Activated gamma-delta T cell (primary cell): ENCODE measurements at places on chromosomes 16 and 17.

DNA sequence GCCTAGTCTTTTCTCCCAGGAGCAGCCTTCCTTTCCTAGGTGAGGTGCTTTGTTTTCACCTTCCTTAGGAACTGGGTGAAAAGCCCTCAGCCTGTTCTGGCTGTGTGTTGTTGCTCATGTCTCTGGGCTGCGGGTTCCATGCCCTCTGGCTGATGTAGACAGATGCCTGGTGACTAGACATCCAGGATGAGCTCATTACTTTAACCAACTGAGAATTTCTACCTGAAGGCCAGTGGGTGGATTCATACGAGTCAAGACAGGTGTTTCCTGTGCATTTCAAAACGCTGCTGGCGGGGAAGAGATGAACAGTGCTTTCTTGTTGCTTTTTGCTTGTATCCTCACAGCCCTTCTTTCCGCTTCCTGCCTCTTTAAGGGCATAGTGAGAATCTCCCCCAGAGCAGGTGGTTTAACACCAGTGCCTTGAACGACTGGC lies 22.3 kb downstream of the SAP30BP start:
- no peak for DNase-seq

DNA sequence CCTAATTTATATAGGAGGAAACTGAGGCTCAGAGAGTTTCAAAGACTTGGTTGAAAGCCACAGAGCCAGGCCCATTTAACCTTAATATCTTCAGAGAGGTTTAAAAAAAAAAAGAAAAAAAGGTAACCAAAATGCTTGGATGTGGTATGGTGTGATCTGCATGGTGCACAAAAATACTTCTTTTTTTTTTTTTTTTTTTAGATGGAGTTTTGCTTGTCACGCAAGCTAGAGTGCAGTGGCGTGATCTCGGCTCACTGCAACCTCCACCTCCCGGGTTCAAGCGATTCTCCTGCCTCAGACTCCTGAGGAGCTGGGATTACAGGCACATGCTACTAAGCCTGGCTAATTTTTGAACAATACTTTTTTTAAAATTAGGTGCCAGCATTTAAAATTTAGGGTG lies 101.8 kb downstream of the XYLT1 start:
- DNase-seq, result no peak

DNA sequence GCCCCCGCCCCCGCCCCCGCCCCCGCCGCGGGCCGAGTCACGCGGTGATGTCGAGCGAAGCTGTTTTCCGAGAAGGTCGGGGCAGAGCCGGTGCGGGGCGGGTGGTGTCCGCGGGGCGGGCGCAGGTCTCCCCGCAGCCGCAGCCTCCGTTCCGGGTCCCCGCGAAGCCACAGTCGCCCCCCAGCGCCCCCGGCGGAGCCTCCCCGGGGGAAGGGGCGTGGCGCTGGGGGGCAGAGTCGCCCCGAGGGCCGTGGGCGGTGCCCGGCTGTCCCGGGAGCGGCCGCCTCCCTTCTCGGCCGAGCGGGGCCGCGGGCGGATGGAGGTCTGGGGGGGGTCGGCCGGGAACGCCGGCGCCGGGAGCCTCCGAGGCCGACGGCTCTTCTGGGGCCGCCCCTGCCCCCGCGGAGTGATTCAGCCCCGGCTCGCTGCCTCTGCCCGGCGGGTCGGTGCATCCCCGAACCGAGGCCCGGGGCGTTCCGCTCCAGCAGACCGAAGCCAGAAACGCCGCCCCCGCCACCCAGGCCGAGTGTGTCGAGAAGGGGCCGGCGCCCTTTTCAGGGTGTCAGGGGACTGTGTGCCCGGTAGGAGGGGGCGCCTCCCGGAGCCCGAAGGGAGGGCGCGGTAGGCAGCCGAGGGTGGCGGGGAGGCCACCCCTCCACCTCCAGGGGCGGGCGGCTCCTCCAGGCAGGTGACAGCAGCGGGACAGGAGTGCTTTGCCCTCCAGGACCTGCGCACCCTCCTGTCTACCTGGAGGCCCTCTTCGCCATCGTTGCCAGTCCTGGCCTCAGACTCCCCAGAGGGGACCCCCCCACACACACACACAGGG lies 1.7 kb downstream of the METRNL start:
- peak; percentile 55 for DNase-seq

DNA sequence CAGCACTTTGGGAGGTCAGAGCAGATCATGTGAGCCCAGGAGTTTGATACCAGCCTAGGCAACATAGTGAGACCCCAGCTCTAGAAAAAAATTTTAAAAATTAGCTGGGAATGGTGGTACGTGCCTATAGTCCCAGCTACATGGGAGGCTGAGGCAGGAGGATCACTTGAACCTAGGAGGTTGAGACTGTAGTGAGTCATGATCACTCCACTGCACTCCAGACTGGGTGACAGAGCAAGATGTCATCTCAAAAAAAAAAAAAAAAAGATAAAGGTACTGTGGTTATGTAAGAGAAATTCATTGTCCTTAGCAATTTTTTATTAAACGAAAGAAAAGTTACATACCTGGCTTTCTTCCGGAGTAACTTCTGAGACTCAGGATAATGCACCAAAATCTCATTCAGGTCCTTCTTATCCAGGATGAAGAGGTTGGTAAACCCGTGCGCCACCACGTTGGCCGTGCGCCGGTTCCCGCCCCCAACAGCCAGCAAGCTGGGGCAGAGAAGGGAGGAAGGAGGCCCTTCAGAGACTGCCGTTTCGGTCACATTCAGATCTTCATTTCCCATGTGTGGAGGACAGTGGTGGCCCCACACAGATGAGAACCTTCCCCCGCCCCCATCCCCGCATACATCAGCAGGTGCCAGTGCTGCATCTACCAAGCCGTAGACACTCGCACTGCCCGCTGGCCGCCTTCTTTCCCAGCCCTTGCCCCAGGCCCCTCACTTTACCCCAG lies 73.7 kb downstream of the CNGB1 start:
- DNase-seq, result no peak

- DNase-seq, result no peak
These were observed 13.8 kb downstream of the IGSF6 start for GRCh38 chr16:21638573-21638975.

- no peak for DNase-seq
These were observed 1.4 kb downstream of the VKORC1 start for GRCh38 chr16:31093132-31093703.

- no peak for DNase-seq
These were observed 27.8 kb downstream of the POLR3E start for GRCh38 chr16:22324787-22325597.

- DNase-seq, result no peak
These were observed 12.5 kb downstream of the RBFOX1 start for GRCh38 chr16:7344830-7345780.

- DNase-seq, result no peak
These were observed 2.2 kb upstream of the KRT19 start for GRCh38 chr17:41530062-41531048.

GRCh38 chr16:84121007-84121406 lies 4.3 kb upstream of the MBTPS1 start:
- DNase-seq, result no peak

DNA sequence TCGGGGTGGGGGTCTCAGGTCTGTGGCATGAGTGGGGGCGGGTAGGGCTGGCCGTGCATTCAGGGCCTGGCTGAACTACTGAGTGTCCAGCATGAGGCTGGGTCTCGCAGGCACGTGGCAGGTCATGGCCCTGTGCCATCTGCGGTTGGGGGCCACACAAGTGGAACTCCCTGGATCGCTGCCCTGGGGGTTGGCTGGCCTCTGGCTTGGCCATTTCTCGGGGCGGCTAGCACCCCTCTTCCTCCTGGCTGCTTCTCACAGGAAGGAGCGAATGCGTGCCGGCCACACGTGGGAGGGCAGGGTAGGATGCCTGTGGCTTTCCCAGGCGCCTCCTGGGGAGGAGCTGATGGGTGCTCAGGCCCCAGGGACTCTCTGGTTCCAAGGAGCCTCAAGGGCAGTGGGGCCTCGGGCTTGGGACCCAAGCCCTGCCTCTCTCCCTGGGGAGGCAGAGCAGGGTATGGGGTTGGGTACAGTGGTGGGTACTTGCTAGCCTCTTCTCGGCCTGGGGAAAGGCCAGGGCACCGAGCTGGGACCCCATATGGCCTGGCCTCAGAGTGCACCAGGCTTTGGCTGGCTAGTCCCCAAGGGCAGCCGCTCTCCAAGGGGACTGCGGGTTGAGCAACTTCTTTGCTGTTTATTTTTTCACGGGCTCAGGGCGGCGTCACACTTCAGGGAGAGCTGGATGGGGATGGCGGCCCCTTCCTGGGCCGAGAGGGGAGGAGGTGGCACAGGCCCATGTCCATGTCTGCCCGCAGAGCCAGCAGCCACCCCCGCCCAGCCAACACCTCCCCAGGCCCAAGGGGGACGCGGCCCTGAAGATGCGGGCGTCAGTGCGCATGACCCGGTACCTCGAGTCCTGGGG lies 37.5 kb downstream of the ADCY7 start:
- no peak for DNase-seq

GRCh38 chr16:30659507-30660423 lies 1.5 kb downstream of the FBRS start:
- no peak for DNase-seq

DNA sequence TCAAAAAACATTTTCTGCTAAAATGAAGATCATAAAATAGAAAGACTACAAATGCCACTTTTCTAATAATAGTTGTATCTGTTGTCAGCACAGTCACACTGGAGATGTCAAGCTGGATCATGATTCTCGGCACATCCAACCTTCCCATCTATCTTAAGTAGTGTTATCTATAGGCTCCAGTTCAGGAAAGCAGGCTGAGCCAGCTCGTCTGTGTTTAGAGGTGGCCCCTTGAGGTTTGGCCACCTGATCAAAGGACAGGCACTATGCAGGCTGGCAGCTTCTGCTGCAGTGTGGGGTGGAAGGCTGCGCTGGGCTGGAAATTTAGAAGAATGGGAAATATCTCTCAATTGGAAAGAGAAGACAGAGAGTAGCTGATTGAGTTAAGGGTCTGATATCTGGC lies 32.4 kb downstream of the SMYD4 start:
- no peak for DNase-seq

DNA sequence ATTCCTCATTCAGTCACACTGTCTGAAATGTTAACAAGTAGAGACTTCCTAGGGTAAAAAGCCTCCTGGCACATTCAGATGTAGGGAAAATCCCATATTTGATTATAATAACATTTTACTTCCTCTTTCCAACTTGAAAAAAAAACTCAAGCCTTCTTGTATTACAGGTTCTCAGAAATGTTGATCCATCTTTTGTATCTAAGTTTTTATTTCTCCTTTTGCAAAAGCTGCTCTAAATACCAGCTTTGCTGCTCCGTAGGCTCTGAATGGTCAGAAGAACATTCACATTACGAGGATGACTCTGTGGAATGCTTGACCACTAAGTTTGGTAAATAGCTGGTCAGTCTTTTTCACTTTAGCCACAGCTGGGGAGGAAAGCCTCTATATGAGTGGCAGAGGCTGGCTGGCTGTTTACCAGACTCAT lies 13.2 kb upstream of the HEATR6 start:
- no peak for DNase-seq

- no peak for DNase-seq
These were observed 30.4 kb upstream of the PITPNA start for GRCh38 chr17:1592751-1593629.

DNA sequence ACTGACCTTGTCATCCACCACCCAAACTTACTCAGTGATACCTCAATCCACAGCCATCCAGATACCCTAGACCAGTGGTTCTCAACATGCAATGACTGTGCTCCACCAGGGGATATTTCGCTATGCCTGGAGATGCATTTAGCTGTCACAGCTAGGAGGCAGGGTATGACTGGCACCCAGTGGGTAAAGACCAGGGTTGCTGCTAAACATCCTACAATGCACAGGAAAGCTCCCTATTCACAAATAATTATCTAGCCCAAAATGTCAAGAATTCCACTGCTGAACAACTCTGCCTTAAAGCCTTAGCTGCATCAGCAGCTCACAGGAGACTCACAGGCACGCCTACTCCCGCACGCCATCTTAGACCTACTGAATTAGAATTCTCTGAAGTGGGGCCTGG lies 212.6 kb downstream of the GRIN2A start:
- no peak for DNase-seq

- no peak for DNase-seq
These were observed 2.5 kb downstream of the DNAI2 start for GRCh38 chr17:74276541-74277009.

GRCh38 chr17:57823469-57824401 lies 26.1 kb downstream of the MRPS23 start:
- DNase-seq, result no peak

DNA sequence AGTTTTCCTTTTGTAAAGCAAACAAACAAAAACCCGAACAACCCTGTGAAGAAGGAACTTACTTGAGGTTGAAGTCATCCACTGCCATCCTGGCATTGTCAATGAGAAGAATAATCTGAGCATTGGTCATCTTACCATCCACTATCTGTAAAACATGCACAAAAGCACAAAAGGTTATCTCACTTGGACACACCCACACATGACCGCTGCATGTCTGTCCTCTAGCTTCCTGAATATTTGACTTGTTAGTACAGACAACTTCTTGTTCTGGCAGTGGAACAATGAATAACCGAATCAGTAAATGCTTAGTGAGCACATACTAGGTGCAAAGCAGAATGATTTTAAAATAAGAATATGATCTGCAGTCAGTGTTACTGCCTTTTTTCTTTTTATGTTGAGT lies 6.1 kb downstream of the KRT23 start:
- no peak for DNase-seq

- DNase-seq, result no peak
These were observed 331.7 kb downstream of the SOX9 start for GRCh38 chr17:72452286-72453173.

GRCh38 chr16:83354015-83354414 lies 453.8 kb upstream of the HSBP1 start:
- no peak for DNase-seq

DNA sequence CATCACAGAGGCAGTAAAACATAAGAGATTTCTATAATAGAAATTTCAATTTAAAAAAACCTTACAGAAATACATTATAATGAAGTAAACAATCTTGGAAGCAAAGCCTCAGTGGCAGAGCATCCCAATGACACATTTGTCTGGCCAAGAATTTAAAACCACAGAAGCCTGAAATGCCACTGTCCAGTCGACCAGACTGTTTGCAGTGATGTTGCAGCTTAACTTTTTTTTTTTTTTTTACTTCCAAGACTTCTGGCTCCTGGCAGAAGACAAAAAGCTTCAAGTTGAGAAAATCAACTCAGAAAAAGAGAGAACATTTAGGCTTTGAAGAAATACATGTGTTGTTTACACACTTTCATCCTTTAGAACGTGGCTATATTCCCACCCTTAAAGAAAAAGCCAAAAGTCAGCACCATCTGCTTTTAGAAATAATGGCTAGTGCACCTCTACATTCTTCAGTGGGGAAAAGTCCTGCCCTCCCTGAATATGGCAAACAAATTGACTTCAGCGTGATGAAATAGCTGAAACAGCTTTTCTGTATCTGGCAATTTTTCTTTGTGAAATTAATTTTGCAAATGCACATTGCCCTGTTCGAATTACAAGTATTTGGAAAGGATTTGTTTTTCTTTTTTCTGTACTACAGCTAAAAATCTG lies 205.5 kb upstream of the MON1B start:
- no peak for DNase-seq

GRCh38 chr16:12173121-12173520 lies 196.6 kb downstream of the SNX29 start:
- no peak for DNase-seq

GRCh38 chr16:48492133-48492532 lies 106.9 kb upstream of the SIAH1 start:
- DNase-seq, result no peak
